Stimulated activated CD4-positive, alpha-beta T cell treated with anti-CD3 and anti-CD28 coated beads, Interleukin-1b, Interleukin-23, amount 100 ng/mL, for 48 hours (primary cell): ENCODE measurements at places on chromosomes 1 and 21.

- DNase-seq, result no peak
These were observed 40.6 kb upstream of the CYP2J2 start for GRCh38 chr1:59967141-59967697.

GRCh38 chr1:212013672-212014071 is 21.7 kb downstream of the INTS7 start:
- no peak for DNase-seq

DNA sequence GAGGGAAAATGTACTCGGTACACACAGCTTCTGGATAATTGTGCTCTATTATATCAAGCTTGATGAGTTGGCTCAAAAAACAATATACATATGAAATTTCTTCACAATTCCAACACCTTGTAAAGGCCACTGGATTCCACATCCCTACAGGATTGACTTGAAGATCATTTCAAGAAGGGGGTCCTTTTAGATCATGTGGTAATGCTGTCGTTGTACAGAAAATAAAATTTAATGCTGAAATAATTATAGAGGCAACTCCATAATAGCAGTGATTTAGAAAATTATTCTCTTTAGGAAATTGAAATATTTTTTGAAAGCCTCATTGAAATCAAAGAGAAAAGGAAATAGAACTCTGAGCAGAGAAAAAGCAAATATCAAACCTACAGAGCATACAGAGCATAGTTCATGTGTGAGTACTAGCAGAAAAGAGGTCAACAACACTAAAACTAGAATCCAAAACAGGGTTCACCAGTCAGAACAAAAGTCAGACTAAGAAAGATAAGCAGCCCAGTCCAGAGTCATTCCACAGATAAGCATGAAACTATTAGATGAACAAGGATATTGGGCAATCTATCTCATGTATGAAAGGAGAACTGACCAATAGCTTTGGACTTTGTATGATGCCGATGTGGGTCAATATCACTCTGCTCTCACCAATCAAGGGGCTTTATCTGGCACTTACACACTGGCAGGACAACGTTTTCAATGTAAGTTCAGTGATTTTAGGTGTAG is 79.5 kb upstream of the PALMD start:
- DNase-seq, result no peak

DNA sequence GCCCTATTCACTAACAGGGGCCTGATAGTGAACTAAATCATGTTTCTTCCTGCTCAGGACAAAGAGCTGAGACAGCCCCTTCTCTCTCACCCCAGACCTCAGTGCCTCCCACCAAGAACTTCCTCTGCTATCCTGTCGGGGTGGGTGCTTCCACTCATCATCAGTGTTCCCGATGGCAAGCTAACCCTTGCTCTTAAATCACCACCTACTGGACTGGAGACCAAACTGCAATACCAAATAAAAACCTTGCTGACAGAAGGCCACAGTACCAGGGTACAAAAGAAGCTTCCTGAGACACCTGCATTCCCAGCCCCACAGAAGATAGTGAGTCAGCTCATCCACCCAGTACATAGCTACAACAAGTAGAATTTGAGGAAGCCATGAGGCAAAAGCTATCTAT is 799.5 kb downstream of the LTN1 start:
- no peak for DNase-seq

- DNase-seq, result no peak
These were observed 58.6 kb upstream of the ZNF281 start for GRCh38 chr1:200468264-200469001.

GRCh38 chr1:99650773-99651437 is 5.0 kb downstream of the PALMD start:
- no peak for DNase-seq

DNA sequence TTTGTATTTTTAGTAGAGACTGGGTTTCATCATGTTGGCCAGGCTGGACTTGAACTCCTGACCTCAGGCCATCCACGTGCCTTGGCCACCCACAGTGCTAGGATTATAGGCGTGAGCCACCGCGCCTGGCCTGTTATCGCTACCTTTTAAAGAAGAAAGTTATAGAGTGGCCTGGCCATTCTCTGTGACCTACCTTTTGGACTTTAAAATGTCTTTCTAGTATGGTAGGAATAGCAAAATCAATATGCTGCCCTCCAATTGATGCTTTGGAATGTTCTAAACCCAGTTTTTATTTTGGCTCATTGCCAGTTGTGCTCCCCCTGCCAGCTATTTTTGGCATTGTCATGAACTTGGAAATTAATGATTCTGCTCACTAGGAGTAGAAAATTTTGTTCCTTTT is 19.9 kb downstream of the HIPK1 start:
- no peak for DNase-seq

DNA sequence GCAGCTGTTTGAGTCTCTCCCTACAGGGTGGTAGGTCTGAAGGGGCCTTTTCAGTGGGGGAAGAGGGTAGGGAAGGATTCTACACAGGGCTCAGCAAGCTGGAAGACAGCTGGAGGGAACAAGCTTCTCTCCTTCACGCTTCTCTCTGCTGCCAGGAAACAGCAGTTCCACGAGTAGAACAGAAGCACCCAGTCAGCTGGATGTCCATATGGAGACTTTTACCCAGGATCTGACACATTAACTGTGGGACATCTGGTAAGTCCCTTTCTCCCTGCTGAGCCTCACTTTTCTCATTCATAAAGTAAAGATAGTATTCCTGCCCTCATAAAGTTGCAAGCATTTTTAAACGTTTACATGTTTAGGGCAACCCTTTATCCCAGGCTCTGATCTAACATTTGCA is 280.3 kb downstream of the OMA1 start:
- no peak for DNase-seq

- no peak for DNase-seq
These were observed 97.3 kb downstream of the RAVER2 start for GRCh38 chr1:64842224-64842623.

DNA sequence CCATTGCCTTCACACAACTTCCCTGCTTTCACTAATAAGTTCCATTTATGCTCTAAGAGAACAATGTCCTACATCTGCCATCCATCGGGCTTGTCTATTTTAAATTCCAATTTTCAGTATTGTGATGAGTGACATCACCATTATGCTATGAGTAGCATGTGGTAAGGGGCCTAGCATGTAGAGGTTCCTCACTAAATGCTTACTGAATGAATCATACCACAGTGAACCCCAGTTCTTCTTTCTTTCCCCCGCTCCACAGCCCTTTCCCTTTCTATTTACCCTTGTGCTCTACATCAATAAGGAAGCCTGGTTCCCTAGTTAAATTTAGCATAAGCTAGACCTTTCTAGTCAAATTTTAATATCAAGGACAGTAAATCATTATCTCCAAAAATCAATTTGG is 195.0 kb upstream of the RGS18 start:
- DNase-seq, result no peak

DNA sequence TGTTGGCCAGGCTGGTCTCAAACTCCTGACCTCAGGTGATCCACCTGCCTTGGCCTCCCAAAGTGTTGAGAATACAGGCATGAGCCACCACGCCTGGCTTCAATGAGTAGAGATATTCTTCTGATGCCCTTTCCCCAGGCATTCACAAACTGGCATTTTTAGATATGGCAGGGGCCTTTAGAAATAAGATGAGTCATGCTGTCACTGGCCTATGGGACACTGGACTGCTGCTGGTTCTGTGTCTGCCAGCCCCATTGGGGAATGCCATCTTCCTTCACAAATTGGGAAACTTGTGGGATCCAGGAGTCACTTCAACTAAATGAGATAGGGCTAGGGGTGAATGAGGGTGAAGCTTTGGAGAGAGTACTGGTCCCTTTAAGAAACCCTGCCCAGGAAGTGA is 16.0 kb downstream of the KLHDC8A start:
- no peak for DNase-seq

GRCh38 chr1:176638713-176639526 is 175.9 kb downstream of the PAPPA2 start:
- DNase-seq, result no peak
